ENCODE measurements at places on chromosomes 7 and 10.

DNA sequence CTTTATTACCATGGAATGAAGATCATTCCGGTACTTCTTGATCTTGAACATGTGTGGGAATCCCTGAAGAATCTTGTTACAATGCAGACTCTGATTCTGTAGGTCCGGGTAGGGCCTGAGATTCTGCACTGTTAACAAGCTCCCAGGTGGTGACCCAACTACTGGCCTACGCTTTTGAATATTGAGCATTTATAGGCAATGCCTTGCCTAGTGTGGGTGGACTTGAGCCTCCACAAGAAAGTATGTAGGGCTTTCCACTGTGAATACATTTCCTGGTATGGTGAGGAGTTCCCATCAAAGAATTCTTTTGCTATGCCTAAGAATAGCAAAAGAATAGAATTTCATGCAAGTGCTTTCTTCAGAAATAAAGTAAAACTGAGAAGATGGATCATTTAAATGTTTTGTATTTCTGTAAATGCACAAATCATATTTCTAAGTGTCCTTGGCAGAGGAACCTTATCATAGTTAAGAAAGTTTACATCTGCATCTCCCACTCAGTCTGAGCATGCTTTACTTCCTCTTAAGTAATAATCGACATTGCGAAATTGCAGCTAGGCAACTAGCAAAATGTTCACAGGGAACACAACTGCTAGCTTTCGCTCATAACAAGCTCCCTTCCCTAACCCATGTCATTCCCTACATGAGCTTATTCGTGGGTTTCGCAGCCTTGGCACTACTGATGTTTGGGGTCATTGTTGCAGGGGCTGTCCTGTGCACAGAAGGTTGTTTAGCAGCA is 71.4 kb downstream of the AHR start:
- DNase-seq, result no peak

DNA sequence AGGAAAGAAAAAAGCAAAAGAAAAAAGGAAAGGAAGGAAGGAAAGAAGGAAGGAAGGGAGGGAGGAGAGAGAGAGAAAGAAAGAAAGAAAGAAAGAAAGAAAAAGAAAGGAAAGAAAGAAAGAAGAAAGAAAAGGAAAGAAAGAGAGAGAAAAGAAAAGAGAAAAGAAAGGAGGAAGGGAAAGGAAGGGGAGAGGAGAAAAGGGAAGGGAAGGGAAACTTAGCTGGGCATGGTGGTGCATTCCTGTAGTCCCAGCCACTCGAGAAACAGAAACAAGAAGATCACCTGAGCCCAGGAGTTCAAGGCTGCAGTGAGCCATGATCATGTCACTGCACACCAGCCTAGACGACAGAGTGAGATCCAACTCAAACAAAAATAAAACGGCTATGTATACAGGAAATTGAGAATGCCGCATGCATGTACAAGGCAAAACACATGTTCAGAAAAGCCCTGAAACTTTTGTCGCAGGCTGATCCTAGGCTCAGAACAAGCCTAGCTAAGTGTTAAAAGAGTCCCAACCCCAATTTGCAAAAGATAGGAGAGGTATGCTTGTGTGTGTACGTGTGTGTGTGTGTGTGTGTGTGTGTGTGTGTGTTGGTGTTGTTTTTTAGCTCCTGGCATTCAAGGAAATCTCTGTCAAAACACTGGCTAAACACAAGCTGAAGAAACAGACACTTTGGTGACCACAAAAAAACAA is 6.6 kb upstream of the NPC1L1 start:
- DNase-seq, result no peak

DNA sequence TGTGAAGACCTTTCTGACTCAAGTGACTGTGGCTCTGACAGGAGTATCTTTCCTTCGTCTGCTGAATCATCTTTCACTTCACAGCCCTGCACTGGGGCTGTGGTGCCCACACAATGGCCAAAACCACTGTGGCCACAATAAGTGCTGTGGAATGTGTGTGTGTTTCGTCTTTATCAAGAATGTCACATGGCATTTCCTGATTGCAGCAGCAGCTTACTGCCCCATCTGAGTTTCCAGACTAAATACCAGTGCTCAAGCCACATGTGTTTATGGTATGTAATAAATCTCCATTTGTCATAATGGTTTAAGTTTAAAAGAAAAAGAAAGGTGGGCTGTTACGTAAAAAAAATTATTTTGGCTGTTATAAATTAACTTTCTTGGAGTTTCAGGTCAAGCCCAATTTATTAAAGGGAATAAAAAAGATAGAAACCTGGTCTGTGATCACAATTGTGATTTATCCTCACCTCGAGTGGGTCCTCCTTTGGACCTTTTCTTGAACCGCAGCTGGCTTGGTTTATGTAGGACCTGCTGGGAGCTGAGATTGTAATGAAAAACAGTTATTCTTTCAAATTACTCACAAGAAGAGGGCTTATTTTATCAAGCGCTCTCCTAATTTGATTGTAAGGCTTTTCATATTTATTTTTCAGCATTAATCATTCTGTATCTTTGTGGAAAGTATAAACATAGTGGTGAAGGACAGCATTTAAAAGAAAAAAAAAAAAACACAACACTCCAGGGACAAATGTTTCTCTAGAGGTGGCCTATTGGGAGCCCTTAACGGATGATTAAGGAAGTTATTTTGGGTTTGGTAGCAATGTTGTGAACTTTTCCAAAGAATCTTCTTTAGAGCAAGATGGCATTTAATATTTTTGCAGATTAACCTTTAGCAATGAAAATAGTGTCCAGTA is 116.2 kb downstream of the LRMDA start:
- DNase-seq, result no peak

GRCh38 chr7:29564496-29565223 is 1.0 kb downstream of the PRR15 start:
- peak; percentile 48 for DNase-seq

DNA sequence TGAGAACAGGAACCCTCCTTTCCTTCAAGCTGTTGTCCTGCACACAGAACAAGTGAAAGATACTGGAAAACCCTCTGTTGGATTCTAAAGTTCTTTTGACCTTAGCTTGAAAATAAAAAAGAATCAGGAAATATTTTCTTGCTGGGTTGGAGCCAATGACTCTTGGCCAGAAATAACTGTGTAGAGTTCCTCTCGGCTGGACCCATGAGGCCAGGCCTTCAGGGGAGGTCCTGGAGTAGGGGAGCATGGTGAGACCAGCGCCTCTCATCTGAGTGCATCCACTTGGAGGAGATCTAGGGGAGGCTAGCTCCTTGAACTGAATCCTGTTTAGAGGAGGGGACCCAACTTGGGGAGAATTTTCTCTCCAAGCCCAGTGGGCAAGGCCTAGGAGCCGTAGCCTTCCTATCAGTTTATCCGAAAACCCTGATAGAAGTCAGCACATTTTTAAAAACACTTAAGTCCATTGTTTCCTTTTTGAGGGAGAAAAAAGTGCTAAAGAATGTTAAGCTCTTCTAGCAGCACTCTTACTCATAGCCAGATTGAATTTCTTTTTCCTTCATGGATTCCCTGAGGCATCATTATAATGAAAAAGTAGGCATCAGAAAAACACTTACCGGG is 635.7 kb upstream of the ANKRD30A start:
- DNase-seq, result peak; percentile 42

GRCh38 chr10:33623669-33624068 is 289.2 kb upstream of the NRP1 start:
- DNase-seq, result no peak

- DNase-seq, result no peak
Measured at GRCh38 chr10:58830697-58831096, 318.0 kb downstream of the BICC1 start.

GRCh38 chr7:567305-567883 is 47.7 kb upstream of the PDGFA start:
- no peak for DNase-seq

- no peak for DNase-seq
Measured at GRCh38 chr10:21570761-21571521, 36.9 kb downstream of the MLLT10 start.

DNA sequence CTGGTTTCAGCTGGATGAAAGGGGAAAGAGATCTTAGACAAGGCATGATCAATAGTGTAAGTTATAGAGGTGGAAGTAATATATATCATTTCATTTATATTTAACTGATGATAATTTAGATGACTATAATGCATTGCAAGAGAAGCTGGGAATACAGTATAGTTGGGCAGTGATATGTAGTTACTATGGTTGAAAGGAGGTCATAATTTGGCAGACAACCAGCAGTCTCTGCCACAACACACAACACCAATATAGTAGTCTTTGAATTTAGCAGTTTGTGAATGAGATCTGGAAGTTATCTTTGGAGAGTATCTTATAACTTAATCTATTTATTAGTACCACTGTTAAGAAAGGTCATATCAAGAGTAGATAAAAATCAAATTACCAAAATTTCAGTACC is 39.9 kb downstream of the TAX1BP1 start:
- DNase-seq, result no peak

DNA sequence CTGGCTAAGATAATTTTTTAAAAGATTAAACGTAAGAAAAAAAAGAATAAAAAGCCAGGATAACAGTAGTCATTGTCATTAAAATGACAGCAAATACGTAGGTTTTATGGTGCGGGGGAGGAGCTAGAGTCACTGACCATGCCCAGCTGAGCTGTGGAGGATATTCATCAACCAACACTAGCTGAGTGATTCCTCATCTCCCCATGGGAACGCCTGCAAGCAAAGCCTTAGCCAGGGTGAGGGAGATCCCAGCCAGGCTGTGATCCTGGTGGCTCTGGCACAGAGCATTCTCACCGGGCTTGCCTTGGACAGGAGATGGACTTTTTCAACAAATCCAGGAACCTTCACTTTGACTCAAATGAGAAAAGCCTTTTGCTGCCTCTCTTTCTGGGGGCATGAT is 94.2 kb downstream of the HIP1 start:
- no peak for DNase-seq

DNA sequence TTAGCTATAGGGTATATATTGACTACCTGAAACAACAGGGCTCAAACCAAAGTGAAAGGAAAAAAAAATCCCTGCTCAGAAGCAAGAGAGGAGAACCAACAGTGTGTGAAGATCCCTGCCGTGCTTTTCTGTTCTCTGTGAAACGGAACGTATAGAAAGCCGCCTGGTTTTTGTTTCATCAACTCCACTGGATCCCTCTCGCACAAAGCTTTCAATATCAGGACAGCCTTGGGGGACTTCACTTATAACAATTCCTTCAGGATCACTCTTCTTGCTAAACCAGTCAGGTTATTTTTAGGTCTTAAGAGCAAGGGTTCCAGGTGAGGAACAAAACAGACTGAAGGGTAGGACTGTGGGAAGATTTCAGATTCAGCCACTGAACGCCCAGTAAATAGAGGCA is 151.1 kb upstream of the CACNA2D1 start:
- no peak for DNase-seq

- no peak for DNase-seq
Measured at GRCh38 chr7:11690395-11690794, 141.6 kb downstream of the THSD7A start.

GRCh38 chr7:117858712-117859111 is 14.5 kb downstream of the CTTNBP2 start:
- DNase-seq, result no peak

DNA sequence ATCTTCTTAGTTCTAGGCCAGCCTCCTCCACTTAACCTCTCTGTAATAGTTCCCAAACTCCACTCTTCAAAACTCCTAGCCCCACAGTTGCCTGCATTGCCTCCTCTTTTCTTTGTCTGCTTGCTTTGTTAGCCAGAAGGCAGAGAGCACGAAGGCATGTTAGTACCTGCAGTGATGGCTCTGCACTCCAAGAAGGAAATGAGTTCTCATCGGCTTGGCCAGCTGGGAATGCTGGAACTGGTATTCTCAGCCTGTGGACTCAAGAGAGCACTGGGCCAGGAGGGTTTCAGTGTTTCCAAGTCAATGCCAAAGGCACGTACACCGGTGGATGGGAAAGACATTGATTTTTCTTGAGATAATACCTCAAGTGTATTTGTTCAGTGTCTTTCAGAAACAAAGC is 66.3 kb upstream of the HABP2 start:
- no peak for DNase-seq

DNA sequence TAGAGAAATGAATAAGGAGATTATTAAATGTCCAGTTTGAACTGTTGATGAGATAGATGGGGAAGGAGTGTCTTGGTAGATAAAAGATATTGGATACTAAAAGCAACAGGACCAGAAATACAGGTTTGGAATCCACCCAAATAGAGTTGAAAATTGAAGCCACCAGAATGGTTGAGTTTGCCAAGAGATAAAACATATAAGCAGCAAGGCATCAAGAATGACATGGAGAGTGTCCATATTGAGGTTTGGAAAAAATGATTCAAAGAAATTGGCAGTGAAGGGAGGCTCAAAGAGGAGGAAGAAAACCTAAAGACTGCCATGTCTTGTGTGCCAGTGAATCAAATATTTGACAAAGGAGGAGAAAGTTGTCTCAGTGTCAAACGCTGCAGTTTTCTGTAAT is 24.2 kb downstream of the CFAP69 start:
- DNase-seq, result no peak

- DNase-seq, result peak; percentile 54
Measured at GRCh38 chr10:133335246-133336117, 1.2 kb downstream of the CALY start.

DNA sequence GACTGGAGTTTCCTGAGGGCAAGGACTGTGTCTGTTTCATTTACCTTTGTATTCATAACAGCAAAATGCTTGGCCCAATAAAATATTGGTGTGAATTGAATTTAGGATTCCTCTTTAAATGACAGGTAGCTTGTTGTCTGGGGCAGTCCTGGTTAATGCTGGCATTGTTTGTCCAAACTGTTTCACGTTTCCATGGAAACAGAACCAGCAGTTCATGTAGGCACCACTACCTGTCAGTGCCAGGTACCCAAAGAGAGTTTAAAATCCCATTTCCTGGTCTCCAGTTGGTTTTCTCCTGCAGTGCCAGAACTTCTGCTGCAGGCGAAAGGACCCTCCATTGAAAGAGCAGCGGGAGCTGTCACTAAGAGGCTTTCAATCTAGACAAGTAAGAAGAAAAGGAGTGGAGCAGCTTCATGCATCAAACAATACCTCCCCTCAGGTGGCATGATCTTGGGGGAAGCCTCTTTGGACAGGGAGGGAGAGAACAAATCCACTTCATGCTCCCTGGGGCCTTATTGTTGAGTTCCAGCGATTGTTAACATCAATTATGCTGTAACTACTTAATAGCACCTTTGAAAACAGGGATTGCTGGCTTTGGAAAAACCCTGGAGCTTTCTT is 109.6 kb downstream of the KIF20B start:
- no peak for DNase-seq

- no peak for DNase-seq
Measured at GRCh38 chr10:46080886-46081285, 34.8 kb upstream of the MSMB start.

GRCh38 chr10:123864923-123865322 is 26.7 kb downstream of the CPXM2 start:
- DNase-seq, result no peak

DNA sequence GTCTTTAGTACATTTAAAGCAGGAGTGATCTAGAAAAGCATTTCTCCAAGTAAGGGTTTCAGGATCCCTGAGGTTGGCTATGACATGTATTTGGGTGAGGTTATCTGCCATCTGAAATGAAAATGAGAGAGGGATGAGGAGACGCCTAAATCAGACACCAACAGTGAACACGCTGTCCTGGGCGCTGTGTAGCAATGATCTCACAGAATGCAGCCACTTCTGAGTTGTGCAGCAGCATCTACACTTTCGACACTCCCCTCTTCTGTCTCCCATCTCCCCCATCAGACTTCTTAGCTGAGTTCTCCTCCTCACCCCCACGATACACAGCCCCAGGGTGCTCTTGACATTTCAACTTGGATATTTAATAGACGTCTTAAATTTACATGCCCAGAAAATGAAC is 95.4 kb downstream of the SVIL start:
- DNase-seq, result no peak

GRCh38 chr7:32694182-32694581 is 197.4 kb downstream of the KBTBD2 start:
- no peak for DNase-seq
